ENCODE measurements at places on chromosomes 7 and 10.
A peak's percentile ranks its signal among the peaks of the same experiment; 100 is the strongest.

DNA sequence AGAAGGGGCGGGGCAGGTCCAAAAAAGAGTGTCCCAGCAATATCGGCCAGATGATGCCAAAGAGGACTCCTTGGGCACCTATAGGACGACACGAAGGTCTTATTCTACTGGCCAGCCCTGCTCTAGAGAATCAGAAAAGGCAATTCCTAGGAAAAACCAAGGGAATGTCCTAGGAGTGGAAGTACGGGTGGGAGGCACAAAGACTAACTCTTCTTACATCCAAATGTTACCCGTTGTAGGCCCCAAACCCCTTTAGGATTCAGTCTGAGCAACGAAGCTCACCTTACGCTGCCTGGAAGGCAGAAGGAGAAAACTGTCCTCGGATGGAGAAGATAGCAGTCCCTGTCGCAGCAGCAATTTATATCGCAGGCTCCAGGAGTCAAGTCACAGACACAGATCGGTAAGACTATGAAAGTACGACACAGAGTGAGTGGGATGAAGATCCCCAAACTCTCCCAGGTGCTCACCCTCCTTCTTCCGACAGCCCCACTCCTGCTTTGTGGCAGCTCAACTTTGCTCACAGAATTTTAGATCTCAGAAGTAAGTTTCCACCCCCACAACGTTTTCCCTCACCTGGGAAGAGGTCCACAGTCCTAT is 558 bp downstream of the TCTN3 start:
- DNase-seq = no peak

DNA sequence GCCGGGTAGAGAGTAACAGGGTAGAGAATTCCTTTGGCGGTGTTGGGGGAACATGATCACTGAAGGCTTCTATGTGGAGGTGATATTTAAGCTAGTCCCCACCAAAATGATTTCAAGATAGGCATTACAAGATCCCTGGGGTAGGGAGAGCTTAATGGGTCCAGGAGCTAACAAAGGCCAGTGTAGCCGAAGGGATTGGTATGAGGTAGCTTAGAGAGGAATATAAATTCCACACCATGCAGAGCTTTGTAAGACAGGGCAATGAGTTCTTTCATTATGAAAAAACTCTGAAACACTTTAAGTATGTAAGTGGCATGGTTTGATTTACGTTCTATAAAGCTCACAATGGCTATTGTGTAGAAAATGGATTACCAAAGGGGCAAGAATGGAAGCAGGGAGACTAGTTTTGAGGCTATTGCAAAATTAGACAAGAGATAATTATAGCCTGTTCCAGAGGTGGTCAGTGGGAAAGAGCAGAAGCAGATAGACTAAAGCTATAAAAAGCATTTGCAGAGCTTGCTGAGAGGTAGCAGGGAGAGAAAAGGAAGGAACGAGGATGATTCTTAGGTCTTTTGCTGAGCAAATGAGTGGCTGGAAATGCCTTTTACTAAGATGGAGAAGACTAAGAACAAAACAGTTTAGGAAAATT is 119.7 kb upstream of the SLC25A13 start:
- DNase-seq = no peak

- DNase-seq = no peak
Measured at GRCh38 chr10:49407151-49407550, 11.3 kb upstream of the DRGX start.

DNA sequence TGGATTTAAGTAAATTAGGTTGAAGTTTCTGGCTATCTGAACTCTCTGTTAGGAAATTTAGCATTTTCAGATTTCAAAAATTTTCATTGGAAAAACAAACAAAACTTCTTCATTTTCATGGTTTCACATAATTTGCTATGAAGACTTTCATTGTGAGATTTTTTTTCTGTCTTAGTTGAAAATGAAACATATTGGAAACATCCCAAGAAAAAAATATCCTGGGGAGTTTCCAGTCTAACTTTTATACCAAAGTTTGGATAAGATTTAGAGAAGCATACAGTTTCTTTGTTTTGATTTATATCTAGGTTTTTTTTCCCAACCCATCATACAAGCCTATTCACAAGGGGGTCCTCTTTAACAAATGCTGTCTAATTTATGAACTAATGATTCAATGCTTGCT is 300.5 kb upstream of the SEMA3A start:
- no peak for DNase-seq

DNA sequence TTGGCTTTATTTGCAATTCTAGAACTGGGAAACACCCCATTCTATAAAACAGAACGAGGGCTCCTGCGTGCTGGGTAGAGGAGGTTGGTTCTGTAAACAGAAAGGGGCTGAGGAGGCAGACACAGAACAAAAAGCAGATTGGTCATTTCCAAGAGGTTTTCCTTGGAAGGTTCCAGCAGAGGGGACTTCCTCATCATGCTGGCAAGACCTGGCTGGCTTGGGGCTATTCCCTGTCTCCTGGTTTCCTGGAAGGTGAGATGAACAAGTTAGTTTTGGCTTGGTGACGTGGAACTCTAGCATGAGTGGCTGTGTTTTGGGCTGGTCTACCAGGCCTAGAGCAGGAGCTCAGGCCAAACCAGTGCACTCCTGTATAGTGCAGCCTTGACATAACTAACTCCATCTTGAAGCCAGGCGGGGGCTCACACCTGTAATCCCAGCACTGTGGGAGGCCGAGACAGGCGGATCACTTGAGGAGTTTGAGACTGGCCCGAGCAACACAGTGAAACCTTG is 26.1 kb upstream of the DNAJB6 start:
- no peak for DNase-seq

DNA sequence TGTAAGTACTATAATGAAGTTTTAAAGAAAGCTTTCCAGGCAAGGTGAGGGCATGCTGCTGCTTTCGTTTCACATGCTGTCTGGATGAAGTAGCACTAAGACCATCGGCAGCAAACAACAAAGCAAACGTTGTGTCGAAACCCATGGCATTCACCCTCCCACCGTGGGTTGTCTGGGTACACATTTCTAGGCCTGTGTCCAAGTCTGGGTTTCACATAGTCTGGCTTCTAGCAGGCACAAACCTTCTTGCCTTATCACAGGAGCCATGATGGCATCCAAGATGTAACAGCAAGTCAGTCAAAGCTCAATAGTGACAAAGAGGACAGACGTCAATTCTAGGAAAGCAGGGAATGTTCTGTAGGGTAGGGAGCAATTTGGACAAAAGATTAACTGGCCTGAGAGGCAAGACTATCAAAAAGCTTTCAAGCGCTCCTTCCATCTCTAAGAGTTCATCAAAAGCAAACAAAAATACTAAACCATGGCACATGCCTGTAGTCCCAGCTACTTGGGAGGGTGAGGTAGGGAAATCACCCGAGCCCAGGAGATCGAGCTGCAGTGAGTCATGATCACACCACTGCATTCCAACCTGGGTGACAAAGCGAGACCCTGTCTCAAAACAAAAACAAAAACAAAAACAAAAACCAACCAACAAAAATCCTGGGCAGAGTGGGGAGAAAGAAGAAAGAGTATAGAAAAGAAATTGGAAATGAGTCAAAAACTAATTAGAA is 42.7 kb downstream of the PAXIP1 start:
- no peak for DNase-seq

DNA sequence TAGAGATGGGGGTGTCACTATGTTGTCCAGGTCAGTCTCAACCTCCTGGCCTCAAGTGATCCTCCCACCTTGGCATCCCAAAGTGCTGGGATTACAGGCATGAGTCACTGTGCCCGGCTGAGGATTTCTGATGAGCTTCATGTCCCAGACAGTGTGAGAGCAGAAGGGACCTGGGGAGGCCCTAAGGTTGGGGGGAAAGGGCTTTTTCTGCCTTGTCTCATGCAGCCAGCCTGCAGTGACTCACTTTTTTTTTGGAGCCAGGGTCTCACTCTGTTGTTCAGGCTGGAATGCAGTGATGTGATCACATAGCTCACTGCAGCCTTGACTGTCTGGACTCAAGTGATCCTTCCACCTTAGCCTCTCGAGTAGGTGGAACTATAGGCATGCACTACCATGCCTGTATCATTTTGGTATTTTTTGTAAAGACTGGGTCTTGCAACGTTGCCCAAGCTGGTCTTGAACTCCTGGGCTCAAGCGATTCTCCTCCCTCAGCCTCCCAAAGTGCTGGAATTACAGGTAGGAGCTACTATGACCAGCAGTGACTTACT is 14.6 kb downstream of the COL26A1 start:
- DNase-seq = peak; percentile 23

DNA sequence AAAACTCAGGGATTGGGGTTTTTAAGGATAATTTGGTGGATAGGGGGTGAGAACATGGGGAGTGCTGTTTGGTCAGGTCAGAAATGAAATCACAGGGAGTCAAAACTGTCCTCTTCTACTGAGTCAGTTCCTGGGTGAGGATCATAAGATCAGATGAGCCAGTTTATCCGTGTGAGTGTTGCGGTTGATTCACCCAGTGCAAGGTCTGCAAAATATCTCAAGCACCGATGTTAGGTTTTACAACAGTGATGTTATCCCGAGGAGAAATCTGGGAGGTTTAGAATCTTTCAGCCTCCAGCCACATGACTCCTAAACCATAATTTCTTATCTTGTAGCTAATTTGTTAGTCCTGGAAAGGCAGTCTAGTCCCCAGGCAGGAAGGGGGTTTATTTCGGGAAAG is 31.7 kb upstream of the AGR2 start:
- no peak for DNase-seq

- DNase-seq = no peak
Measured at GRCh38 chr10:89887830-89888229, 186.4 kb downstream of the KIF20B start.

DNA sequence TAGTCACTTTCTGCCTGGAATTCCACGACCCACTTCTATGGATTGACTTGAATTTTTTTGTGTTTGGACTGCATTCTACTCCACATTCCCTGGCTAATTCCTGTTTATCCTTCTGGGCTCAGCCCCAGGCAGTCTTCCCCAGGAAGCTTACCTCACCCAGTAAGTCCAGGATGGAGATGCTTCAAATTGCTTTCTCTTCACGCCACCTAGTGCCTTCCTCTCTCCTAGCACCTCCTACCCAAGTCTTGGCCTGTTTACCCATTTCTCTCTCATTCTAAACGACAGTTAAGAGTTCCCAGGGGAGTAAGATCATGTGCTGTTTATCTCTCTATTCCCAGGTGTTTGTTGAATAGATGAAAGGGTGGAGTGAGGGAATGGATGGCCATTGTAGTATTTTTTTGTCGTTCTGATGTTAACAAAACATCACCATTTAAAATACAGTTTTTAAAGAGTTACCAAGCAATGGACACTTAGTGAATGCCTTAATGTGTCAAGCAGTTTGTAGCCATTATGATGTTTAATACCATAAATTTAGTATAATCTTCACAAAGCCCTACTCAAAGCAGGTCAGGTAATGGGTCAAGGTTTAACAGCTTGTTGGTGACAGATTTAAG is 45.5 kb upstream of the TARP start:
- DNase-seq = peak; percentile 85

GRCh38 chr7:47405921-47406800 is 175.8 kb downstream of the TNS3 start:
- peak; percentile 32 for DNase-seq

GRCh38 chr10:131157899-131158298 is 153.6 kb downstream of the TCERG1L start:
- DNase-seq = no peak

DNA sequence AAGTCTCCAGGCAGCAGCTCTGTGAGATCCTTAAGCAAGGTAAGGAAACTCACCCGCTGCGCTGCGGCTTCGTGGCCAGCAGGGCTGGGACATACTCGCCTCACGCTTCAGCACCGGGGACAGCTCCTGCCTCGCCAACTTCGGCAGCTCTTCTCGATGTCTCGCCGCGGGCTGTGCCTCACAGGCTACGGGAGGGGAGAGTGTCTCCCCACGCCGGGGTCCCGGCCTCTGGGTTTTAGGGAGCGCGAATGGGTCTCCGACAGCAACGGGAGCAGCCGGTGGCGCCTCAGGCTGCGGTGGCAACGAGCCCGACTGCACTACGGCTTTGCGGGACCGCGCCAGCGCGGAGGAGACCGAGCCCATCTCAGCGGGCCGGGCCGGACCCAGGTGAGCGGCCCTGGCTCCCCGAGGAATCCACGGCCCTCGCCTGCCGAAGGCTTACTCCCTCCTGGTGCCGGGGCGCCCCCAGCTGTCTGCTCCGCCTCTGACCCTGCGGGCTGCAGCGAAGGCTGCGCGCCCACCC is 62.4 kb downstream of the LSM5 start:
- DNase-seq = peak; percentile 74

DNA sequence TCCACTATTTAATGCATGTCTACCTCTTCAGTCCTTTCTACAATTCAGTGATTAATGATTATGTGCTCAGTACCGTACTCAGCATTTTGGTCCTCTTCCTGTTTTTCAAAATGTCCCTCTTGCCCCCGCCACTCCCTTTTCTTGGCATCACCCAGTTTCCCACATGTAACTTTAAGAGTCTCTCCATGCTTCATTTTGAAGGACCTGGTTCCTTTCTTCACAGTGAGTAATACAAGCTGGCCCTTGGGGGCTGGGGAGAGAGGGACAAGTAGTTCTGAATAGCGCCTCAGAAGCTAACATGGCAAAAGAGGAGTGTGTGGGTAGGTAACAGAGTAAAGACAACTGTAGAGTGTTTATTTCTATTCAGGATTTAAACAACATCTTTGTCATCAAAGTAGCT is 34.6 kb upstream of the SLIT1 start:
- no peak for DNase-seq

DNA sequence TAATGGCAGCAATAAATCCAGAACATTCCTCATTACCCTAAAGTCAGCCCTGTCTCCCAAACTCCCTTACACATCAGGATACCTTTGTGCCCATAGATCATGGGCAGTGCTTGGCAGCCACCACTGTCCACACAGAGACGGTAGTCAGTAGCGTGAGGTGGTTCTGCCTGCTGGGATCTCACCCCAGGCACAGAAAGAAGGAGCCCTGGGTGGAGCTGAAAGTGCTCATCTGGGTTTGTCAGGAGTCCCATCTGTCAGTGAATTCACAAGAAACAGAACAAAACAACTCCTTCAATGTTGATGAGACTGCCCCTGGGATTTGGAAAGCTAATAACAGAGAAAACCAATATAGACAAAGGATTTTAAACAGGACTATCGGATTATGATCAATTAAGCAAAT is 90.2 kb upstream of the PRSS58 start:
- no peak for DNase-seq

- no peak for DNase-seq
Measured at GRCh38 chr7:156841497-156841896, 51.5 kb downstream of the LMBR1 start.

- DNase-seq = peak; percentile 1
Measured at GRCh38 chr7:155001756-155002410, 1.0 kb downstream of the PAXIP1 start.

DNA sequence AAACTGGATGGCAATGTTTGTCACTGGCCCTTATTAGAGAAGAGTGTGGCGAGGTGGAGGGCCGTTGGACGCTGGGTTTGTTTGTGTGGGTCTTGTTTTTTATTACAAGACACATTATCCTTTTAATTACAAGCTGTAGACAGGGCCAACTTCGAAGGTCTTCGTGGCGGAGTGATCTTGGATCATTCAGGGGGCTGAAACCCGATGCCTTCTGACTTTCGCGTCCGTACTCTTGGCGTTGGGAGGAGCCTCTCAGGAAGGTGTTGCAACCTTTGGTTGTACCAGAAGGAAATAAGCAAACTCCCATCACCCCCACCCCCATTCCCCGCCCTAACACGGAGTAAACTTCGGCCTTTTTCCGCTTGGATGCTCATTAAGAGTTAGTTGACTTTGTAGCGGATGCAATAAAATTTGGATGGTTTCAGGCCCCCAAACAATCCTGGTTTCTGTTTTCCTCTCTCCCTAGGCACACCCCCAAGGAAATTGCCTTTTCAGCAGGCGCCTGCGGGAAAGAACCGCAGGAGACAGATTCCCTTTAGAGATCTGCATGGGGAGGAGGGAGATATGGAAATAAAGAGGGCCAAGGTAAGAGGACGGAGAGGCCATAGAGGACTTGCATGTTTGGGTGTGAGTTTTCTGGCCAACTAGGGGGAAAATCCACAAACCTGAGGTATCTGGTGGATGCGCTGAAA is 294.5 kb upstream of the NFE2L3 start:
- peak; percentile 82 for DNase-seq

- DNase-seq = no peak
Measured at GRCh38 chr10:132413226-132414205, 16.5 kb downstream of the PWWP2B start.

All from fibroblast of upper back skin (primary cell).